HEK293T (cell line): ENCODE measurements at places on chromosomes 5 and 9.
A peak's percentile ranks its signal among the peaks of the same experiment; 100 is the strongest.

- no peak for DNase-seq
Measured at GRCh38 chr9:124810663-124811355, 33.9 kb downstream of the OLFML2A start.

DNA sequence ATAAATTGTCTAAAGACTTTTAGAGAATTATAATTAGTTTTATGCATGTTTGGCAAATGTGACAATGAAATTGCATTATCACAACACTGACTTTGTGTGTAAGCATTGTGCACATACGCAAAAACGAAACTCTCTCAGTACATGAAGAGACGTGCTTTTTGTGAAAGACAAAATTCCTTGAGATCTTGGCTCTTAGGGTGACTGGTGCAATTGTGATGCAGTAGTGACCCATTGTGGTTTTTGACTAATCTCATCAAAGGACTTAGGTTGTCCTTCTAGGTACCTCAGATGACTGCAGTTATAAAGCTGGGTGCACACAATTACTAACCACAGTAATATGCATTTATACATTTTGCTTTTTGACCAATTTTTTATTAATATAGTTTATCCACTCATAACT is 25.3 kb upstream of the TYRP1 start:
- DNase-seq = no peak

DNA sequence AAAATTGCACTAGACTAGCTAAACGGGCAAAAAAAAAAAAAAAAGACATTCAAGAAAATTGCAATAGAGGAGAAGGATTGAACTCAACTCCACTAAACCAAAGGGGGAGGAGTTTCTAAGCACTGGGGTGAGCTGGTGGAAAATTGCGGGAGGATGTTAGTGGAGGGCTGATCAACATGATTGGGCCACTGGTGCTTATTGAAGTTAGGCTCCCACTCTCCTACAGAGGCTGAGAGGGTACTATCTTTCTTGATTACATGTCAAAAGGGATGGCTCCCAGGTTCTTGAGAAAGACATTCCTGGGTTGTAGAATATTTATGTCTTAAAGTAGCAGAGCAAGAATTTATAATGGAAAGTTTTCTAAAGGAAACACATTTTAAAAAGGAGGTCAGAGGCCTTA is 38.0 kb downstream of the CAMK4 start:
- no peak for DNase-seq

GRCh38 chr5:74543162-74543995 is 97.1 kb downstream of the ENC1 start:
- peak; percentile 51 for DNase-seq

GRCh38 chr5:14901462-14902051 is 30.0 kb upstream of the ANKH start:
- DNase-seq = no peak
